Right lung (tissue), 10 donors: ENCODE measurements at places on chromosomes 1 and 21. TPM values are rescaled to one million over a fixed set of nuclear protein-coding genes. Genes with fewer than 3 reads are reported as not detected.
A peak's percentile ranks its signal among the peaks of the same experiment; 100 is the strongest.

The ITLN2 gene
- polyA plus RNA-seq = not detected

GRCh38 chr1:6465461-6466005 lies 440 bp downstream of the TNFRSF25 start:
- DNase-seq = no peak

The ZBTB8B gene
- polyA plus RNA-seq = 1.4 TPM

DNA sequence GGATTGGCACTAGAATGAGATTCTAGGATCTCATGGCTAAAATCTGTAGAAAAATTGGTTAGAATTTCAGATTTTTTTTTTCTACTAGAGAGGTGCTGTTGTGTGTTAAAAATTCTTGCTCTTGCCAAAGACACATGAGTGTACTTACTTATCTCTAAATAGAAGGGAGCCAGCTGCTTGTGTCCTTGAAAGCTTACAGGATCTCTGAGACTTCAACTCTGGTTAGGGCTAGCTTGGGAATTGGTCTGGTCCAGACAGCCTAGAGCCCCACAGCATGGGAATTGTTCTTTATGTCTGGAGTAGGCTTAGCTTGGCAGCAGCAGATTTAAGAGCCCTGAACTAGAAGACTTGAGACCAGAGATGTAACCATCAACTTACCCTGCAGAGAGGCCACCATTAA lies 37.3 kb downstream of the MACO1 start:
- DNase-seq = no peak

The GPBP1L1 gene
- 118 TPM for polyA plus RNA-seq

DNA sequence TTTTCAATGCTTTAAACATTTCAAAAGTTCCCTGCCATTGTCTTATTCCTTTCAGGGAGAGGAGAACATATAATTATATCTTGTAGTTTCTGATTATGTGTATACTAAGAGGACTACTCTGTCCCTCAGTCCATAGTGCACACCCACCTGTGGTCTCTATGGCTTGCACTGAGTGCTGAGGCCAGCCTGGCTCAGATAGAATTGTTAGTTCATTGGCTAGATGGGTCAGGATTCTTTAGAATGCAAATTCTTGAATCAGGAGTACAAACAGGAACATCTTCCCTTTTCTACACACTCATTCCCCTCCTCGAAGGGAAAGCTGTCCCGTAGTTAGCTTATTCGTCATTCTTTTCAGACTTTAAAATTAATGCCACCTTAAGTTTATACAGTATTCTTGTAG lies 8.2 kb downstream of the BACH1 start:
- DNase-seq = no peak

The RCC2 gene
- 80.6 TPM for polyA plus RNA-seq

DNA sequence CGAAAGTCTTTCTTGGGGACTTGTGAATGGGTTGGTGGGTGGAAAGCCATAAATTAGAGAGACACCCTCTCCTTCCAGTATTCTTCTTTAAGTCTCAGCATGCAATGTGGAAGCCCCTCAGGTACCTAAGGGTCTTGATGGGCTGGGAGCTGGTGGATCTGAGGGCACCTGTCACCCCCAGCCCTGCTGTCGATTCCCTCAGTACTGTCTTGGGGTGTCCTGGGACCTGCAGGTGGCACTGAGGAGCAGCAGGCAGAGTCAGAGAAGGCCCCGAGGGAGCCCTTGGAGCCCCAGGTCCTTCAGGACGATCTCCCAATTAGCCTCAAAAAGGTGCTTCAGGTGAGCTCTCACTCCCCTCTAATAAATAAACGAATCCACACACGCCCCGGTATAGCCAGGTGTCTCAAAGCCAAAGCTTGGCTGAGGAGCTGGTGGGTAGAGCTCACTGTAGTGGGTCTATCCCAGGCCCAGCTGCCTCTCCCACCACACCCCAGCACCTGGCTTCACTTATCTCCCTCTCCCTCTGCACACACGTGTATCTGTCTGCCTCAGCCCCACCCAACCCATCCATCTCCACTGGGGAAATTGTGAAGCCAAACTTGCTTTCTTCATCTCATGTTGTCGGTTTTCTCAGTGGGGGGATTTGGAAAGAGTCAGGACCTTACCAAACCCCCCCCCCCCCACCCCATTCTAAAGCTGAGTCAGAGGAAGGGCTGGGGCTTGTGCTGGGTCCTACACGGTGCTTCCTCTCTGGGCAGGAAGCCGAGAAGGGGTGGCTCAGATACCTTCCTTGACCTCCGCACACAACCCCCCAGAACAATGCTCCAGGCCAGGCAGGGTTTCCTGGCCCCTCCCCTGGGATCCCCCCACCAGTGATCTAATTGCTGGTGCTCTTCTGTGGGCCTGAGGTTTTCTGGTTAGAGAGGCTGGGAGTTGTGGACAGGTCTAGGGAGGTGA lies 1.6 kb downstream of the ADAM15 start:
- DNase-seq = no peak

GRCh38 chr1:201696217-201696761 lies 132.7 kb upstream of the IPO9 start:
- DNase-seq = no peak

DNA sequence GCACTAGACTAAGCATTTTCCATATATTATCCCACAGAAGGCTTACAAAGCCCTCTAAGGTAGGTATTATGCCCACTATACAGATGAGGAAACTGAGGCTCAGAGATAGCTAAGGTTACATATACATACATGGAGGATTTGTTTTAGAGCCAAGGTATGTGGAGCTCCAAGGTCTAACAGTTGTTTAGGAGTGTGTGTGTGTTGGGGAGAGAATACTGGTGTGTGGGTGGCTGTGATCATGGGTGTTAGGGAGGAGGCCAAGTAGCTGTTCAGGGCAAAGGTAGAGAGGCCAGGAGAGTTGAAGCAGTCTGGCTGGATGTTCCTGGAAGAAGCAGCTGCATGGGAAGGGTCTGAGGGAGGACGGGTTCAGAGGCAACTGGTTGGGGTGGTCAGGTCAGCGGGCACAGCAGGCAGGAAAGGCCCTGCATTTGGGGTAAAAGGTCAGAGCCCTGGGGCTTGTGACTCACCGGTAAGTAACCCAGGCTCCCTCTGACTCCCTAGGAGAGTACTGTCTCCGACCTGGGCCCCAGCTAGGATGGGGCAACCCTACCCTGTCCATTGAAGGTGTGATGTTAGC lies 5.1 kb upstream of the LDLRAP1 start:
- DNase-seq = no peak

DNA sequence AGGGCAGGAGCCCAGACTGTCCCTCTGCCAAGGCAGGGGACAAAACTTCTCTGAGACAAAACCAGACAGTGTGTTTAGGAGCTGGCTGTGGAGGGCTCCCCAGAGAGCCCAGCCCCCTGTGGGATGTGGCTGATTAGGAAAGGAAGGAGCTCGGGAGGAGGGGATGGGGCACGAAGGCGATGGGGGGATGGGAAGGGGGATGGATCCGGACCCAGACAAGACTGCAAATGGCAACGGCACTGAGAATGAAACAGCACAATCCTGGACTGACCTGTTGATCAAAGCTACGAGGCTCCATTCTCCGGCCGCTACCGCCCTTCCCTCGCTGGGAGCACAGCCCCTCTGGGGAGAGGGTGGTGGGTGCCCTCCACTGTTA lies 33.1 kb downstream of the FOXO6 start:
- no peak for DNase-seq

The ZSWIM5 gene
- 5.4 TPM for polyA plus RNA-seq

DNA sequence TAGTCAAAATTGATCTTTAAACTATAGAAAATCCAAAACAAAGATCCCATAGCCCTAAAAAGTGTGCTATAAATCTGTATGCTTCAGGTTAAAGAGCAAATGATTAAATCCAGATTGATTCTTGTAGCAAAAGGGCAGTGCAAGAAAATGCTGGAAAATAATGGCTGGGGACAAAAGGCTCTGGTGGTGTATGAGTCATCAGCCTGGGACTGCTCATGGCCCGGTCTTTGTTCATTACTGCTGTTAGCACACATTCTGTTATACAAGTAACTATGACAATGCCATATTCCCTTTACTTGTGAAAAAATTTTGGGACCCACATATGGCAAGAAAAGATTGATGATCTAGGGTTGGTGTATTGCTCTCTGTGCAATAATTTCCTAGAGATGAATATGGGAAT lies 89.1 kb downstream of the RWDD3 start:
- DNase-seq = no peak

GRCh38 chr1:213274140-213274539 lies 223.1 kb downstream of the RPS6KC1 start:
- peak; percentile 6 for DNase-seq

- no peak for DNase-seq
These were observed 228.1 kb upstream of the CAMK1G start for GRCh38 chr1:209355415-209355814.

DNA sequence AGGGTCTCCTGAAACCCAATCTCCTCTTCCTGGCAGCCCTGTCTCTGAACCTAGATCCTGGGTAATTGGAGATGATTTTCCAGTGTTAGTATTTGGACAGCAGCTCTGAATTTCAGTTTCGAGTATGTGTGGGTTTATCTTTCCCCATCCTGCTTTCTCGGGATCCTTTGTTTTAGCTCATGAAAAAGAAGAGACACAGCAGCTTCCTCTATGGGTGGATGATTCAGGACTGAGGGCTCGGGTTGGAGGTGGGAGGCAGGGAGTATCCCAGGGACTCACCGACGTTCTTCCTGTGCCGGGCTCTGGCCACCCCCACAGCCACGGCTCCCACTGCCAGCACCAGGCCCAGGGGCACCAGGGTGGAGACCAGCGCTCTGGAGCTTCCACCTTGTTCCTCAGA lies 10.4 kb upstream of the FCMR start:
- DNase-seq = no peak

- no peak for DNase-seq
These were observed 89.1 kb upstream of the IVNS1ABP start for GRCh38 chr1:185406006-185406690.

DNA sequence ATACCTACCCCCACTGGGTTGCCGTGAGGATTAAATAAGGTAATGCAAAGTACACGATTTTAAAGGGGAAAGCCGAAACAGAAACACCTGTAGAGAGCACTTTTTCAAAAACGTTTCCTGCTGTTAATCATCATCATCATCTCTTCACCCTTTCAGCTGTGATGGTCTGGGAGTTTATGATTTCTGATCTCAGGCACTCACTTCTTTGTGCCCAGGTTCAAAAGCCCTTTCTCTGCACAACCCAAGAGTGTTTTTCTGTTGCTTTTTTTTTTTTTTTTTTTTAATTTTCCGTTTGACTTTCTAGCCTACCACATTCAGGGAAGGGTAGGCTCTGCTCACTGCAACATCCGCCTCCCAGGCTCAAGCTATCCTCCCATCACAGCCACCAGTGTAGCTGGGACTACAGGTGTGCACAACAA lies 936 bp upstream of the UBXN11 start:
- DNase-seq = no peak

The HLX gene
- 43.7 TPM for polyA plus RNA-seq

The ELAPOR1 gene
- polyA plus RNA-seq = 10.6 TPM

- DNase-seq = no peak
These were observed 139.6 kb upstream of the NRIP1 start for GRCh38 chr21:15204140-15204969.

The SHE gene
- polyA plus RNA-seq = 20.7 TPM

The VASH2 gene
- polyA plus RNA-seq = 34.8 TPM

The PALMD gene
- polyA plus RNA-seq = 26.1 TPM

DNA sequence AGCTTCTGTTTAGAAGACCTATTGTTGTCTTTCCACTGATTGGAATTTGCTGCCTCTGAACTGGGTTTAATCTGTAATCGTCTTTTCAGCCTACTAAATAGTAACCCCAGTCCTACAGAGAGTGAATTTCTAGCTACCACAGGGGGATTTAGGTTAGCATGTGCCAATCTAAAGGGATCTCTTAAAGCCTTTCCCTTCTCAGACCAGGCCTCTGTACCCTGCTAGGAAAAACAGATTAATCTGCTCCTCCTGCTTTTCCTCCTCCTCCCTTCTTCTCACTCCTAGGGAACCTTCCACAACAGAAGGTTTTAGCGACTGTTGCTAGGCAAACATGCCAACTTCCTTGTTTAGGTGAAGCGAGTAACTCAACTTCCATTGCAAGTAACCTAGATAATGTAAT lies 1.3 kb upstream of the RC3H1 start:
- DNase-seq = peak; percentile 42

GRCh38 chr1:71269179-71269578 lies 188.3 kb upstream of the ZRANB2 start:
- DNase-seq = no peak

GRCh38 chr1:21828075-21828474 lies 16.0 kb downstream of the LDLRAD2 start:
- DNase-seq = no peak

The LCE2B gene
- not detected for polyA plus RNA-seq

DNA sequence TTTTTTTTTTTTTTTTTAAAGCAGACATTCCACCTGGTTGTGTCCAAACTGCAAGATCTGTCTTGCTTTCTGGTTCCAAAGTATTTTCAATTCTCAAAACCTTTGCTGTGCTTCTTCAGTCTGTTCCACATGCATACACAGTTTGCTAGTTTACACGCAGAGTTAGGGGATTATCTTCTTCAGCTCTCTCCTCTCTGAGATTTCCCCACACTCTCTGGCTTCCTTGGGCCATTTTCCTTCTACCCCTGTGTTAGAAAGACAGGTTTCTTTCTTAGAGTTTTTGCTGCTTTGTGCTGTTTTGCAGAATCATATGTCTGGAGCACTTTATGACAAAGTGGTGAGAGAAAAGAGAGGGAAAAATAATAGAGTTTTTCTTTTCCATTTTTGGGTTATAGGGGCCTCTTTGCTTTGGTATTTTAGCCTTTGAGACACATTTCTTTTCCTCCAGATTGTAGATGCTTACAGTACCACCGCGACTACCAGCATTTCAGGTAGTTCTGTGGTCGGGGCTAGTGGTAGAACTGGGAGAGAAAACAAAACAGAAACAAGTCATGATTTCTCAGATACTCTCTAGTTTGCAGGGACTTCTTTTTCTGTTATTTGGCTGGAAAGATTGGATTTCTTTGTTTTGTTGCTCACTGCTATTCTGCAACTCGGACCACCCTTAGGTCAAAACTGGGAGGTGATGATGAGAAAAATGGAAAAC lies 66.3 kb downstream of the RABGAP1L start:
- DNase-seq = no peak

- DNase-seq = peak; percentile 66
These were observed 27.0 kb upstream of the PRSS38 start for GRCh38 chr1:227788271-227789083.

GRCh38 chr1:199422206-199422605 lies 605.3 kb upstream of the NR5A2 start:
- DNase-seq = no peak

GRCh38 chr1:54721719-54722118 lies 6.1 kb downstream of the TTC4 start:
- no peak for DNase-seq

DNA sequence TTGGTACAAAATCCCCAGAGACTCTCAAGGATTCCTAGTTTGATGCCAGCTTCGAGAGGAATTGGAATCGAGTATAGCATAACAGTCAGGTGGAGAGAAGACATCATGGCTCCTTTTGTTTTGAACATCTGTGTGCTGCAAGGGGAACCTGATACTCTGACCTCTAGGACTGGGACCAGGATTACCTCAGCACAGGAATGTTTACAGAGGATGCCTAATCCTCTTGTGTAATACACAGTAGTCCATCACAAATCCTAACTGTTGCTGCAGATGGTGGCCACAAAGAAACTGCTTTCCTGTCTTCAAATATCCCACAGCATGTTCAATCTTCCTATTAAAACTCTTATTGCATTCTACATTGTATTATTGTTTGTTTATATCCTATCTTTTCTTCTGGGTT lies 111.8 kb upstream of the PRMT6 start:
- DNase-seq = no peak
